ENCODE measurements at places on chromosomes 1 and 21. TPM values are rescaled to one million over a fixed set of nuclear protein-coding genes. Genes with fewer than 3 reads are reported as not detected.

LCE1E gene
- not detected for polyA plus RNA-seq

TMEM81 gene
- 3.8 TPM for polyA plus RNA-seq

- DNase-seq: no peak
Measured at GRCh38 chr1:2969011-2969844, 52.0 kb upstream of the ACTRT2 start.

DNA sequence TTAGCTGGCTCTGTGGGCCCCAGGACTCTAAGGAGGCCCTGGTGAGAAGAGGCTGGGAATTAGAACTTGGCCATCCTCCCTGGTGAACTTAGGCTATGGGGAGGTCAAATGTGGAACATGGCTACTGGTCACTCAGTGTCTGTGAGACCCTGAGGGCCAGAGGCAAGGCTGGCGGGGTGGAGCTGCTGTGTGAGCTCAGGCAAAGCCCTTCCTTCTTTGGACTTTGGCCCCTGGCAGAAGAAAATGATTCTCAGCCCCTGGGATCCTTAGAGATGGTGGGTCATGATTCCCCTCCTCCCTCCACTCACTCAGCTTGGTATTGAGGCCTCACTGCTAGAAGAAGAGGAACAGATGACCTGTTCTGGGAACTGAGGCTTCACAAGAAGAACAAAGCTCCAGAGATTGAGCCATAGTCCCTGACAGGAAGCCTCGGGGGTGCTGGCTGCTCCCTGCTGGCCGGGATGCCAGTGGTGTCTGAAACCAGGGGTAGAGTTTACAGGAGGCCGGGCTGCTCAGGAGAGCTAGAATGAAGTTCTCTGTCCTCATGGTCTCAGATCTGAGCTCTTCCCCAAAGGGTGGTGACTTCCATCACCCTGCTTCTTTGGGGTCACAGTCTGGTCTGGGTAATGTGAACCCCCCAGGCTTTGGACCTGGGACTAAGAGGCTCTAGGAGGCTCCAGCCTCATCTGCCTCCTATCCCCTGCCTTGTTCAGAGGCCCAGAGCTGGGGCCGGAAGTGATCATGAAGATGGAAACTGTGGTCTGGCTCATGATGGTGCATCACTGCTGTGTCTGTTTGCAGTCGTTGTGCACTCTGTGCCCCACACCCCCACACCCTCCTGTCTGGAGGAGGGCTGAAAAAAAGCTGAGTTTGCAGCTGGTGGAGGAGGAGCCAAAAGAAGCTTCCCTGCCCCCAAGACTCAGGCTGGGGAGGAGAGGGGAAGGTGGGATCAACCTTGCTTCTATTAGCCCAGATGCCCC lies 905 bp downstream of the BTBD19 start:
- peak; percentile 75 for DNase-seq

GRCh38 chr1:15734901-15735300 lies 1.2 kb upstream of the SLC25A34 start:
- DNase-seq: no peak

- no peak for DNase-seq
Measured at GRCh38 chr1:3113047-3113740, 44.2 kb downstream of the PRDM16 start.

GRCh38 chr1:153180556-153180955 lies 22.7 kb upstream of the LELP1 start:
- DNase-seq: no peak

GRCh38 chr1:33180911-33181890 lies 642 bp downstream of the TRIM62 start:
- DNase-seq: peak; percentile 89

- DNase-seq: no peak
Measured at GRCh38 chr1:210402560-210402959, 73.9 kb downstream of the HHAT start.

- peak; percentile 85 for DNase-seq
Measured at GRCh38 chr1:108043707-108044106, 78.7 kb upstream of the VAV3 start.

DNA sequence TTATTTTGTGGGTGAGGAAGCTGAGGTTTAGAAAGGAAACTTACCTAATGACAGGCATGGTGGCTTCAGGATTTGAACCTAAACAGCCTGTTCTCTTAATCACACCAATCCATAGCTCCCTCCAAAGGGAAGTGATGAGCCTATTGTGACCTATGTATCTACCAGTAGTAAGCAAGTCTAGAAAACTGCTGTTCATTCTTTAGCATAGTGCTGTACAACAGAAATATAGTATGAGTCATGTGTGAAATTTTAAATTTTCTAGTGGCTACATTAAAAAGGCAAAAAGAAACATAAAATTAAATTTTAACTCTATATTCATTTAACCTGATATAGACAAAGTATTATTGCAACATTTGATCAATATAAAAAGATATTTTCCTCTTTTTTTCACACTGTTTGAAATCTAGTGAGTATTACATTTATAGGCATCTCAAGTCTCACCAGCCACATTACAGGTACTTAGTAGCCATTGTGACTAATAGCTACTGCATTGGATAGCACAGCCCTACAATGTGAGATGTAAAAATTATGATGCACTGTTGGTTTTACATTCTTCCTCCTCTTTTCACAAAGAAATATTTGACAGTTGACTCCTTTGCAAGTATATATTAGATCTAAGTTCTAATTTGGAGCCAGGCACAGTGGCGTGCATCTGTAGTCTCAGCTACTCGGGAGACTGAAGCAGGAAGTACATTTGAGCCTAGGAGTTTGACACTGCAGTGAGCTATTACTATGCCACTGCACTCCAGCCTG lies 16.6 kb downstream of the IPO9 start:
- no peak for DNase-seq

DNA sequence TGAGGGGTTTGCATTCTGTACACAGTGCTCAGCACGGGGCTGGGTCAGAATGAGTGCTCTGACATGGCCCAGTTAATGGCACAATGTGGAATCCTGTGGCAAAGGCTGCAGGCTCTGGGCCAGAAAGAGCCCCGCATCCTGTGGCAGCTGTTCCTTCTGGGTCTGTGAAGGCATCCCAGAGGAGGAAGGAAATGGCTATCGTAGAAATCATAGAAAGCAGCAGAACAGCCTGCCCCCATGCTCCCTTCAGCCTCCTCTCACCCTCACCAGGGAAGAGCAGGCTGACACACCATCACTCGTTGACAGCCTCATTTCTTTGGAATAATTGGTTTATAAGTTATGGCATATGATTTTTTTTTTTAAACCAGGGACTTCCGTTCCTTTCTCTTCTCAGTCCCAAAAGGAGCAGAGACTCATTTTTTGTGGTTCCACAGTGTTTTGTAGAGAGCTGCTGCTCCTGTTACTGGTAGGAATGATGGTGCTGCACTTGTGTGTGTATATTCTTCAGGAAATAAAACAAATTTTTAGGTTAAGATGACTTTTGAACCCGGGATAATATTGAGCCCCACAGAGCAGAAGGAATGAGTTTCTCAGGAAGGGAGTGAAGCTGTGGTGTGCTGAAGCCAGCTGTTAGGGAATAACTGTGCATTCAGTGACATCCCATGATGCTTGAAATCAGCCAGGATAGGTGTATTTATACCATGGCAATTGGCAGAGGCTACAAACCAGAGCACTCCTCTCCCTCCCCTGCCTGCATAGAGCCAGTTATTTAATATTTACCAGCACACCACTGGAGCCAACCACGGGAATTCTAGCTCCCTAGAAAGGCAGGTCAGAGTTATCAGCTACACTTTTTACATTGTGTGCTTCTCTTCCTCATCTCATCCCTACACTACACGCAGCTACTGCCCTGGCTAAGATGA lies 32.0 kb downstream of the PLXNA2 start:
- no peak for DNase-seq

GRCh38 chr1:209010475-209011230 lies 572.9 kb upstream of the CAMK1G start:
- DNase-seq: no peak

DNA sequence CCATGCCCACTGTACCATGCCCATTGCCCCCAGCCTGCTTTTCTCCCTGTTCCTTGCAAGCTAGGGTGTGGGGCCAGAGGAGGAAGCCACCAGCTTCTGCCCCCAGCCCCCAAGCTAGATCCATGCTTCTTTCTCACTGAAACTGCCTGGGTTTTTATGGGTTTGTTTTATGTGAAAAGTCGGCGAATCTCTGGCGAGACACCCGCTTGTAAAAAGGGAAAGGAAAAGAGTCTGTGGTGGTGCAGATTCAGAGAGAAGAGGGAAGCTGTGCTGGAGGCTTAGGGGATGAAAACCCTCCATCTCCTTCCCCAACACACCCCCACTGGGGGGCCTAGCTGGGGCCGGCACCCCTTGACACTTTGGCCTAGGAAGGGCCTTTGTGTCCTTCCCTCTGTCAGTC lies 26.2 kb downstream of the GRHL3 start:
- DNase-seq: no peak

DNA sequence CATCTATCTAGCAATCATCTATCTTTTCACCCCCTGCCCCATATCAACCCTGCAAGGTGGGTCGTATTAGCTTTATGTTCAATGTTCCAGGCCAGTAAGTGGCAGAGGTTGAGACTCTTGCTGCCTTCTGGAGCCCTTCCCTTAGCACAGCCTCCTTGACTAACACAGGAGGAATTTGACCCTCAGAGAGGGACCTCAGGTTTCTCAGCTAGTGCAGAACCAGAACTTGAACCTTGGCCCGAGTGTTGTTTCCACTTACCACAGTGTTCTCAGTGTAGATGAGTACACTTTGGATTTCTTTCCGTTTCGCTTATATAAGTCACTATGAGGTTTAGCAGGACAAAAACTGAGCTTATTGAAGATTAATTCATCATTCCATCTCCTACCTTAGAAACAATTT lies 11.1 kb upstream of the ATF3 start:
- no peak for DNase-seq

- DNase-seq: no peak
Measured at GRCh38 chr1:17232759-17233661, 15.9 kb upstream of the PADI3 start.

DNA sequence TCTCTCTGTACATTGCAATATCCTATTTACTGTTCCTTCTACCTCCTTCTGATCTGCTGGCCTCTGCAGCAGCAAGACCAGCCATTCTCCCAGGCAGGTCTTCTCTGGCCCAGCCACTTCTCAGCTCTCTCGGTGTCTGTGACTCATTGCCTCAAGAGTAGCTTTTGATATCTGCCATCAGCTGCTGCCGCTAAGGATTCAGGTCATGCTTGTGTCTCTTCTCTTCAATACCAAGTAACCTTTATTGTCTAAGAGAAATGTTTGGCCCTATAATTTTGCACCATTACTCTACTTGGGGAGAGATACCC lies 101.8 kb downstream of the TMEM53 start:
- DNase-seq: no peak
